ENCODE measurements at places on chromosomes 13 and 19.

DNA sequence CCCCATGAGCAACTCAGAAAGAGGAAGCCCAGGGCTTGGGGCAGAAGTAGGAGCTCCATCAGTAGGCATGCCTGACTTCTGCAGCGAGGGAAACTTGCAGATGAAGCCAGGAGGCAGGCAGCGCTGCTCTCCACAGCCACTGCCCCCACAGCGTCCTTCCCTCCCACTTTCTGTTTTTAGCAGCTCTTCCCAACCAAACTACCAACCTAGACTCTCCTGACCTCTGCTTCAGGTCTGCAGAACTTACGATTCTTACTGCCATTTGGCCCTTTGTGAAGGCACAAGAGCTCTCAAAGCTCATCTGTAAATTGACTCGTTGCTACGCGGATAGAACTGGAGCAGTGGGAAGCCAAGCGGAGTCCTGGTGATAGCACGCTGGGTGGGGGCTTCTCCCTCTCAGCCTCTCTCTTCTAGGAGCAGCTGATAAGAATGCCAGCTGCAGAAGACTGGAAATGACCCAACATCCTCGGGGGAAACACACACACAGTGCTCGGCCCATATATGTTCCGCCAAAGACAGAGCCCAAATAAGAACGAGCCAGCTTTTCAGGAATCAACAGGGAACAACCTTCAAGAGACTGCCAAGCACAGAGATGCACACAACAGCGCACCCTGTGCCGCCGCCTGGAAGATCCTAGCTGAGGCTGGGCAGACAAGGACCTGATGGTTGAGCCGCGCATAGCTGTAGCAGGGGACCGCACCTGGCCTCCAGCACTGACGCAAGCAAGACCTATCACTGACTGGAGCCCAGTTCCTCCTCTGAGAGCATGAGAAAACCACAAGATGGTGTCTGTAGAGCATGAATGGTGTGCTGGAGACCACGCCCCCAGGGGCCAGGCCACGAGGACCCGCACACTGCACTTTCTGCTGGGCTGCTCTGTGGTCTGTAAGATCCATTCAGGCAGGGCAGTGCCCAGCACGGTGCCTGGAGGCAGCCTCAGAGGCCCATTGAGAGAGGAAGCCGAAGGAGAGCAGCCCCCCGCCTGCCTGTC is 15.9 kb upstream of the SLC35E1 start:
- no peak for DNase-seq

GRCh38 chr13:50732712-50733111 is 110.8 kb downstream of the DLEU7 start:
- no peak for DNase-seq

DNA sequence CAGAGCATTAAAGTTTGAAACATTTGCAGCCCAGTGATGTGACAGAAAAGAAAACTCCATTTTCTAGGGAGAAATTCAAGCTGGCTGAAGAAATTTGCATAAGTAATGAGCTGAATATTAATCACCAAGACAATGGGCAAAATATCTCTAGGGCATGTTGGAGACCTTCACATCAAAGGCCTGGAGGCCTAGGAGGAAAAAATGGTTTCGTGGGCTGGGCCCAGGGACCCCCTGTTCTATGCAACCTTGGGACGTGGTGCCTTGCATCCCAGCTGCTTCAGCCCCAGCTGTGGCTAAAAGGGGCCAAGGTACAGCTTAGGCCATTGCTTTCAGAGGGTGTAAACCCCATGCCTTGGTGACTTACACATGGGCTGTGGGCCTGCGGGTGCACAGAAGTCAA is 5.7 kb upstream of the CLEC4M start:
- no peak for DNase-seq

GRCh38 chr13:79481685-79482052 is 714 bp downstream of the NDFIP2 start:
- peak; percentile 1 for DNase-seq

GRCh38 chr13:82934000-82934399 is 948.3 kb downstream of the SLITRK1 start:
- DNase-seq: no peak

- no peak for DNase-seq
These were observed 640.7 kb downstream of the LIG4 start for GRCh38 chr13:107574517-107575210.

DNA sequence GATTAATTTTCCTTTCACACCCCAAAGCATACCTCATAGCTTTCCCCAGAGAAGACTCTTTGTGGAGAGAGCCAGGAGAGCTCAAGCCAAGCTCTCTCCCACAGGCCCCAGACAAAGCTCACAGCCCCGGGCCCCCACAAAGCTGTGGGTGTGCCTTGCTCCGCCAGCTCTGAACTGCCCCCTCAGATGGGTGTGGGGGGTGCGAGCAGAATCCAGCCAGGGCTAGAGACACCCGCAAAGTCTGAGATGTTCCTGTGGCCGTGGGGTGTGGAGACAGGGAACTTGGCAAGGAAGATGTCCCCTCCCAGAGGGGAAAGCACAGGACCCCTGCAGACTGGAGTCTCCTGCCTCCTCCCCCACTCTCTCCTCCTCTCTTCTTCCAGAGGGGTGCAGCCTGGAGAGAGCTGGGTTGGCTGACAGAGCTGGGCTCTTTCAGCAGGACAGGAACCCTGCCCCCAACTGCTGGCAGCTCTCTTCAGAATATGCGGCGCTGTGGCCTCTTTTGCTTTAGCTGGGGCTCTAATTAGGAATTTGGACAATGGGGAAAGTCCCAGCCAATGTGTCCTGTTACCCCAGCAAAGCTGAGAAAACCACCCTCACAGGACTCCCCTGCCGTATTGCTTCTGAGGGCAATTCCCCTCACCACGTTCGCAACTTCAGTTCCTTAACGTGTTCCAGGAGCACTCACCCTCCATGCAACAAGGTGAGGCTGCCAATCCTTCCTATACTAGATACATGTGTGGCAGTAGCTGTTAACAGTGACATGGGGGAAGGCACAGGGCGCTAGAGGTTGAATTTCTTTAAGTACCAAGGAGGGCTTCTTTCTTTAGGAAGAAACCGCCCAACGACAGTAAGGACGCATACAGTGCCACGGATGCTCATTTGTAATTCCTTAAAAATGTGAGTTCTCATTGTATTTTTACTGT is 170.0 kb downstream of the COL4A1 start:
- no peak for DNase-seq

- DNase-seq: no peak
These were observed 151.0 kb upstream of the RXFP2 start for GRCh38 chr13:31588316-31588715.

DNA sequence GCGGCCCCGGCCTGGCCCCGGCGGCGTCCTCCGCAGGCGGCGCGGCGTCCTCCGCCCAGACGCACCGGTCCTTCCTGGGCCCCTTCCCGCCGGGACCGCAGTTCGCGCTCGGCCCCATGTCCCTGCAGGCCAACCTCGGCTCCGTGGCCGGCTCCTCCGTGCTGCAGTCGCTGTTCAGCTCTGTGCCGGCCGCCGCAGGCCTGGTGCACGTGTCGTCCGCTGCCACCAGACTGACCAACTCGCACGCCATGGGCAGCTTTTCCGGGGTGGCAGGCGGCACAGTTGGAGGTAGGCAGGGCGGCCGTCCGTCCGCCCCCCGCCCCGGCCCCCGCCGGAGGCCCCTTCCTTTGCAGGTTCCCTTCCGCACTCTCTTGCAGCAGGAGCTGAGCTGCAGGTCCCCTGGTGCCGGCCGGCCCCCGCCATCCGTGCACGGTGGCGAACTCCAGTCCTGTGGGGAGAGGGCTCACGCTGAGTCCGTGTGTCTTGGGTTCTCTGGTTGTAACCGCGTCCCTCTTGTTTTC is 9.2 kb downstream of the PLEKHJ1 start:
- DNase-seq: no peak

GRCh38 chr13:68066879-68067513 is 836.9 kb upstream of the PCDH9 start:
- DNase-seq: peak; percentile 2

GRCh38 chr19:30401956-30402355 is 29.8 kb downstream of the ZNF536 start:
- no peak for DNase-seq

- no peak for DNase-seq
These were observed 69.6 kb downstream of the STK24 start for GRCh38 chr13:98507282-98507797.

DNA sequence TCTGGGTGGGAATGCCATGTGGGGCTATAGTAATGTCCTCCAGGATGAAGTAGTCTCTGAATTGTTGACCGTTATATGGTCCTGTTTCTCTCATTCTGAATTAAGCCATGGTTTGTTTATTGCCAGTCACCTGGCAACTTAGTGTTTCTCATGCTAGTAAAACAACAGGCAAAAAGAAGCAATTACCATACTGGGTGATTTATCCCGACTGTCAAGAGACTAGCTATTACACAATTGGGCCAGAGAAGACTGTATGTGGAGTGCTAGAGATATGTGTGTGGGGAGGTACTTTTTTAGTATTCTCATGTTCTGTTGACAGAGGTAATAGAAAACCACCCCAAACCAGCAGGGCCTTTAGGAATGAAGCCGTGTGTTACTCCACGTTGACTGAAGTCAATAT is 258.2 kb downstream of the TDRD3 start:
- no peak for DNase-seq

GRCh38 chr13:91085127-91085526 is 262.4 kb upstream of the MIR17HG start:
- DNase-seq: no peak

DNA sequence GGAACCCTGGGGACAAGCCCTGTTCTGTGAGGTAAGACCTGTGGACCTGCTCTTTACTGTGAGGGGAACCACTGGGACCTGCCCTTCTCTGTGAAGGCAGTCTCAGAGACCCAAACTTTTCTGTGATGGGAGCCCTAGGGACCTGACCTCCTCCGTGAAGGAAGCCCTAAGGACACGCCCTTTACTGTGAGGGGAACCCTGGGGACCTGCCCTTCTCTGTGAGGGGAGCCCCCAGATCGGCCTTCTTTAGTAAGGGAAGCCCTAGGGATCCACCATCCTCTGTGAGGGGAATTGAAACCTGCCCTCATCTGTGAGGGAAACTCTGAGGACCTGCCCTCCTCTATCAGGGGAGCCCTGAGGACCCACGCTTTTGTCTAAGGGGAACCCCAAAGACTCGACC is 343.5 kb downstream of the UQCRFS1 start:
- DNase-seq: no peak

DNA sequence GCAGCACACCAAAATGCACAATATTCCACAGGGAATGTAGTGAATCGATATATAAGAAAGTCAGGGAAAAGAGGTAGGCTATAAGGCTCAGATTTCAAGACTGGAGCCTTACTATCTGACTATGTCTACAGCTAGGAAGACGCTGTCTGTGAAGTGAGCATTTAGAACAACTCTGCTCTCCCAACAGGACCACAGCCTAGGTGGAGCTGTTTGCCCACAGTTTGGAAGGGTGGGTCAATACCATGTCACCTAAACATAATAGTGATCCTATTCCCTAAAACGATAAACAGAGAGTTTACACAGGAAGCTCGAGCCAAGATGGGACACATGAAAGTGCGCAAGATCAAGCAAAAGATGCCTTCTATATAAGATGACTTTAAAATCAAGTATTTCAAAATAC is 2486.0 kb upstream of the PCDH20 start:
- DNase-seq: peak; percentile 0

DNA sequence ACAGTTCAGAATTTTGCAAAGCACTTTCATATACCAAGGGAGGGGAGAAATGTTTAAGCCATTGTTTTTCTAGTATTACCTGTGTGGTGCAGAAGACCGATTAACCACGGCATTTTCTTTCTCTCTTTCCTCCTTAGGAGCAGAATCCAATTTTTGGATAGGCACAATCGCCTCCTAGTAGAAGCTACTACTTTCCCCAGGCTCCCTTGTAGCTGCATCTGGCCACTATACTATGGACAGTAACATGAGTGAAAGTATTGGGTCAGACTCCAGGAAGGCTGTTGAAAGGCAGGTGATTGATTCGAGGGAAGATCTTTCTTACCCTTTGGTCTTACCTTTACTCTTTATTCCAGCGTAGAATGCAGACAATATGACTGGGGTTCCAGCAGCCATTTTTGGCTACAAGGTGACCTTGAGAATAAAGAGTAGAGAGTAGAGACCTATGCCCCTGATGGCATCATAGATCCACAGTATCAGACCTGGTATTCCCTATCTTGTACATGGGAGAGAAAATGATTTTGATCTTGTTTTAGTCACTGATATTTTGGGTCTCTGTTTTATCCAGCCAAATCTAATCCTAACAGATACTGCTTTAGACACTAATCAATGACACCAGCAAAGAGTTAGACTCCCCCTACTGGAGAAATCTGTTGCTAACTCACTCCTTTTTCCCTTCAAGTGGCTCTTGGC is 77.0 kb downstream of the LRRC63 start:
- DNase-seq: peak; percentile 16

GRCh38 chr19:40378509-40378908 is 11.5 kb downstream of the HIPK4 start:
- no peak for DNase-seq

GRCh38 chr19:55161571-55162322 is 4.2 kb upstream of the TNNI3 start:
- no peak for DNase-seq

- DNase-seq: no peak
These were observed 3.6 kb downstream of the TMEM161A start for GRCh38 chr19:19134687-19135158.

DNA sequence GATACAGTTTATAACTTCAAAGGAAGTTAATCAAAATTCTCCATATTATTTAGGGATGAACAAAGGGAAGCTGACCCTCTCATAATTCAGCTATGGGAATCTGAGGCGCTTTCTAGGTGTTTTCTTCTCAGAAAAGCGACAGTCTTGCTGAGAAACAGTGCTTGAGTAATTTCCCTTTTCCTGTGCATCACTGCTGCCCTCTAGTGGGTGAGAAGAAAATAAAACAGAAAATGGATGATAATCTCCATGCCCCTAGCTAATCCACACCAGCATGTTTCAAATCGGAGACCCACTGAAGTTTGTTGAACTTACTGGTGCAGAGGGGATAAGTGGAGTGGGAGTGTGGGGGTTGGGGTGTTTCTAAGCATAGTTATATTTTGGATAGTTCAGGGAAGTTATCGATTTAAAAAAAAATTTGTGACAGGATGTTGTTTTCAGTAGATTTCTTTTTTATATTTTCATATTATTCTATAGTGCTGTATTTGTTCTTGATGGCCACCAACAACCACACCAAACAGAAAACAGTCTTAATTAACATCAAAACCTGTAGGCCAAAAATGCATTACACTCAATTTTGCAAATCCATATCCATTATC is 21.4 kb downstream of the LCP1 start:
- peak; percentile 76 for DNase-seq

DNA sequence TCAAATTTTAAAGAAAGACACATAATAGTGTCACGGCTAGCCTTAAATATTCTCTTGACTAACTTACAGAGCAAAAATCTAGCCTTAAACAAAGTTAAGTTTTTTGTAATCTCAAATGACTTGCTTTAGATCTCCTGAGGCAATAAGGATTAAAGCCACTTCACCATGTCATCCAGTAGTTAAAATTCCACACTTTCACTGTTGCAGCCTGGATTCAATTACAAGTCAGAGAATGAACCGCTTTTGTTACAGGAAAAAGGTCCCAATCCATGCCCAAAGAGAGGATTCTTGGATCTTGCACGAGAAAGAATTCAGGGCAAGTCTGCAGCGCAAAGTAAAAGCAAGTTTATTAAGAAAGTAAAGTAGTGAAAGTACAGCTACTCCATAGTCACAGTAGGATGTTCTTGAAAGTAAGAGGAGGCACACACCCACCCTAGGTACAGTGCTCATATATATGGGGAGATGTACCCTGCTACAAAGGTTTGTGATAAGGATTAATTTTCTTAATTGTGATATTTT is 34.6 kb upstream of the CD177 start:
- DNase-seq: no peak

- DNase-seq: no peak
These were observed 13.7 kb upstream of the SLC35E1 start for GRCh38 chr19:16585808-16586476.
